ENCODE measurements at places on chromosomes 5 and 9.
A peak's percentile ranks its signal among the peaks of the same experiment; 100 is the strongest.

GRCh38 chr9:100730086-100730485, 152.2 kb downstream of the CAVIN4 start:
- no peak for DNase-seq

GRCh38 chr5:74766418-74766848, 484 bp downstream of the GFM2 start:
- DNase-seq, result no peak

DNA sequence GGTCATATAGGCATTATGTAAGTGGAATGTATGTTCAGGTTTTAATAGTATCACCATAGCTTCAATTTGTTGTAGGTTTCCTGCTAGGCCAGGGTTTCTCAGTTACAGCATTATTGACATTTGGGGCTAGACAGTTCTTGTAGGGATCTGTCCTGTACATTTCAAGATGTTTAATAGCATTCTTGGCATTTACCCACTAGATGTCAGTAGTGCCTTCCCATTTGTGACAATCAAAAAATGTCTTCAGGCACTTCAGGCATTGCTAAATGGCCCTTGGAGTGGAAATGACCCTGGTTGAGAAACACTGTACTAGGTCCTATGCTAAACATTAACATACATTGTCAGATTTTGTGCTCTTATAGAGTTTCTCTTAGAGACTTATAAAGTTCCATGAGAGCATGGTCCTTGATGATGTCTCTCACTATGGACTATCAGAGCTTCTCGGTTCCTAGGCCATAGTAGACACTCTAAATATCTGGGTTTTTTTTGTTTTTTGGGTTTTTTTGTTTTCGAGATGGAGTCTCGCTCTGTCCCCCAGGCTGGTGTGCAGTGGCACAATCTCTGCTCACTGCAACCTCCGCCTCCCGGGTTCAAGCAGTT, 1.4 kb downstream of the KIF20A start:
- no peak for DNase-seq

GRCh38 chr5:944992-945685, 52.5 kb downstream of the TRIP13 start:
- no peak for DNase-seq

- DNase-seq, result no peak
Measured at GRCh38 chr5:140966293-140967225, at the start of gene PCDHAC2. PCDHAC2 (plus strand) TSS chr5:140966476; CDS start chr5:140966767, 291 bp downstream.

- no peak for DNase-seq
Measured at GRCh38 chr5:122532035-122532434, 220.0 kb downstream of the SNCAIP start.

DNA sequence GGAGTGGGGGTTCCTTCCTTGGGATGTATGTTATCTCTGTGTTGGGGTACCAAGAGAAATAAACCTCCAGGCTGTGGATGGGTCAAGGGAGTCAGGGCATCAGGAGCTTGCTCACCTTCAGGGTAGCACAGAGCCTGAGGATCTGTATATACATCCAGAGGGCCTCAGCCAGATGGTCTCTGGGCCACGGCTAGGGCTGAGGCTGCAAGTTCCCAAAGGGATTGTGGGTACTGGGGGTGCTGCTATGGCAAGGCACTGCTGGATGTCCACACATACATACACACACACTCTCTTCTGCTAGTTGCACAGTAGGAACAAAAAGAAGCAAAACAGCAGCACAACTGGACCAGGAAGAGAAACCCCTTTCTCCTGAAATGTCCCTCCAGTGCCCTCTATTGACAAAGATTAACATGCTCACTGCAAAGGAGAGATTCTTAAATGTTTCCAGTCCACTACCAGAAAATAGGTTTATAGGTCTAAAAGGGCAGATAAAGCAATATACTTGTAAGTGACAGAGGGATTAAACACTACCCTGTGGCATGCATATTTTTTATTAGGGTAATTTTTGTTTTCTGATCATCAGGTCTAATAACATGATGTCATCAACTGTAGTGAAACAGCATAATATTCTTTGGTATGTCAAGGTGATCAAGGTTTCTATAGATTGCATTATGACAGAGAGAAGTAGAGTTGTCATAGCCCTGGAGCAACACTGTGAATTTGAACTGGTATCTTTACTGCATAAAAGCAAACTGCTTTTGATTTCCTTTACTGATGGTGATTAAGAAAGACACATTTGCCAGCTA, 56.3 kb upstream of the KCNN2 start:
- DNase-seq, result no peak

DNA sequence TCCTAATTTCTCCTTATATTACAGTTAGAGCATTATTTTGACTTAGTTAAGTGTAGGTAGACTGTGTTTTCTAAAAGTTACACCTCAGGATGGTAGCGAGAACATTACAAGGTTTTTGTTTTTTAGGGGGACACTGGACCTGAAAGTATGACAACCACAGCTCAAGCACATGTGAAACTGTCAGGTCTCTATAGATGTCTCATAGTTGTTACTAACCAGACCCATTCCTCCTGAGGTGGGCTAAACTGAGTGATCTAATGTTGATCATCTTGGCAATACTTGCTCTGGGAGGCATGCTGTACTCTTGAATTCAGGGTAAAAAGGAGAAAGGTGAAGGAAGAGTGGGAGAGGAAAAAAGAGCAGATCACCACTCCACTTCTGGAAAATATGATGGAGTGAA, 196.6 kb upstream of the RASEF start:
- no peak for DNase-seq

DNA sequence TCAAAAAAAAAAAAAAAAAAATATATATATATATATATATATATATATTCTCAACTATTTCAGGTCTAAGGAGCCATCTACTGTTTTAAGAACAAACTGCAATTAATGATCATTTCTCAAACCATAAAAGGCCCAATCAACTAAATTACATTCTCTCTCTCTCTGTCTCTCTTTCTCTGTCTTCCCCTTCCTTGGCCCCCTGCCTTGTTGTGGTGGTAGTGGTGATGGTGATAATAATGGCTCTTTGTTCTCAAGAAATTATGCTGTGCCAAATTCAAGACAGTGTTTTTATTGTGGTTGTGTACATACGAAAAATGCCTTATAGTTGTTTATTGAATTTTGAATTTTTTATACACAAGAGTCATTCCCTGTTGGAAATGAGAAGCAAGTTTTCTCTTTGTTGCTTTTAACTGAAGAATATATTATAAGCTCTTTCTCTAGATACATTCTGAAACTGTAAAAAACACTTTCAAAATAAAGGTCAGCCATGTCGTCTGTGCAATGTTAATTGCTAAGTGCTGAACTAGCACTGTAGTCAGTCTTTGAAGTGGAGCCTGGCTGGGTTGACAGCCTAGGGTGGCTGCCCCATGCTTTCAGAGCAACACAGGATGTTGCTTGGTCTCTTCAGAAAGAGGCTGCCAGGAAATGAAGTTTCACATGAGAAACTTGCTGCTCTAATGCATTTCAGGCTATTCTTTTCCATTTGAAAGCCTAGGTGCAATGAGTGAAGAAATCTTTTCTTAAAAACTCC, 96.0 kb downstream of the HINT1 start:
- DNase-seq, result no peak

DNA sequence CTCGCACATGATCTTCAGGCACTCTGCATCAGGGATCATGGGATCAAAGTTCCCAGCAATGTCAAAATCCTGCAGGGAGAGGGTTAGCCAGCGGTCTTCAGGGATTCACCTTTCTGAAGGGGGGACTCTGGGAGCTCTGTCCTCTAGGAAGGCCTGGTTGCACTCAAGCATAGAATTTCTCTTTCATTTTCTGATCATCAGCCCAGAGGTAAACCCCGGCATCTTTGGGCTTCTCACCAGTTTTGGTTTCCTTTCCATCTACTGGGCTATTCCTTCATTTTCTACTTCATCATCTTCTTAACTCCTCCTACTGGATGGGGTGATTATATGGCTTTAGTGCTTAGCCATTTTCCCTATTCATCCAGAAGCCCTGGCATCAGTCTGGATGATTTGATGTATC, 4.6 kb upstream of the DND1 start:
- DNase-seq, result no peak

DNA sequence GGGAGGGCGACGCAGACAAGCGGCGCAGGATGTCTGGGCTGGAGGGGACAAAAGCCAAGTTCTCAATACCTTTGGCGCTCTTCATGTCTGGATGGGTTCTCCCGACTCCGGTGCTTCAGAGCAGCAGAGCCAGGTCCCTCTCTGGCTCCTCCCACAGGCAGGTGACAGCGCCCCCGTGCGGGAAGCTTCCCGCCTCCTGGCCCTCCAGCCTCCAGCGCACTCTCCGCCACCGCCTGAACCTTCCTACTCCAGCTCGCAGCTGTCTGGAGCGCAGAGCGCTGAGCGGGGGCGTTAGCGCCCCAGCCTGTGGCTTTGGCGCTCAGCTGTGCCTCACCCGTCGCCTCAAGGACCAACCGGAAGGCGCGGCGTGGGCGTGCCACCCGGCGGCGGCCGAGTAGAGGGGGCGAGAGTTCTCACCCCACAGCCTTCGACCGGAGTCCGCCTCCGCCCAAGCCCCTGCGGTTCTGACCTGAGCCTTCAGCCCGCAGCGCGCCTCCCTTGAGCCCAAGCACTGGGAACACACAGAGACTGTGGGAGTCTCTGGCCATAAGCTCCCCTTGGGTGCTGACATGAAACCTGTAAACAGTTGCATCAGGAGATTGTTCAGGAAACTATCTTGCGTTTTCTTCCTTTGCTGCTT, at the start of gene SLCO4C1:
Gene SLCO4C1, minus strand, starts transcription at position 107 of the 640 bp plus-strand sequence. Its CDS starts 22 bp downstream, at position 85.
- DNase-seq, result peak; percentile 65

- no peak for DNase-seq
Measured at GRCh38 chr9:13033959-13034693, 245.4 kb downstream of the MPDZ start.

DNA sequence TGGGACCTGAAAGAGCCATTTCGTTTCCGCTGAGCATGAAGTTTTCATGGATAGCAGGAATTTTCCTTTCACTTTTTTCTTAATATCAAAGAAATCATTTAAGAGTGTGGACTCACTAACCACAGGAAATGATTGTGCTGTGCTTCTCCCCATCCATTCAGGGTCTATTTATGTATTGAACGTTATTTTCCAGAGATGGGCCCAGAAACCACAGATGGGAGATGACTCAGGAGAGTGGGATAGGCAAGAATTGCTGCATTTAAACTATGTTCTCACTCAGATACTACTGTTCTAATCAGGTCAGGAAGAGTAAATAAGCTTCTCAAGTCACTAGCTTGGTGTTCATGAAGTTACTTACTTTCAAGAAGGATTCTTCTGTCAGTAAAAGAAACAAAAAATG, 763.8 kb downstream of the DTWD2 start:
- no peak for DNase-seq

GRCh38 chr5:60594715-60595477, 105.1 kb downstream of the DEPDC1B start:
- DNase-seq, result no peak

GRCh38 chr9:9100070-9100469, 1300.5 kb upstream of the DMAC1 start:
- no peak for DNase-seq

GRCh38 chr5:143877196-143877595, 65.2 kb downstream of the HMHB1 start:
- no peak for DNase-seq

DNA sequence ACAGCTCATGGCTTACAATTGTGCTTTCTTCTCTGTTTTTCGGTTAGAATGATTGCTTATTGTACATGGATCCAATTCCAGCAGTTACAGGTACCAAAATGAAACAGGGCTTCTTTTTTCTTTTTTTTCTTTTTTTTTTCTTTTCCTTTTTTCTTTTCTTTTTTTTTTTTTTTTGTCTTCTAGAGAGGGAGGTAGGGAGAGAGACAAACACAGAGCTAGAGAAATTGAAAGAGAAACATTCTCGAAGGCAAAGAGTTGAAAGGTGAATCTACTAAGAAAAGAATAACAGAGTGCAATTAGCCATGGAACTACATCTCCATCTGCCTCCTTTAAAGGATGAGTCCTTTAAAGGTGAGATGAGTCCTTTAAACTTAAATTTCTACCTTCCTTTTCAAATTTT, 1.0 kb upstream of the EDIL3 start:
- DNase-seq, result no peak

DNA sequence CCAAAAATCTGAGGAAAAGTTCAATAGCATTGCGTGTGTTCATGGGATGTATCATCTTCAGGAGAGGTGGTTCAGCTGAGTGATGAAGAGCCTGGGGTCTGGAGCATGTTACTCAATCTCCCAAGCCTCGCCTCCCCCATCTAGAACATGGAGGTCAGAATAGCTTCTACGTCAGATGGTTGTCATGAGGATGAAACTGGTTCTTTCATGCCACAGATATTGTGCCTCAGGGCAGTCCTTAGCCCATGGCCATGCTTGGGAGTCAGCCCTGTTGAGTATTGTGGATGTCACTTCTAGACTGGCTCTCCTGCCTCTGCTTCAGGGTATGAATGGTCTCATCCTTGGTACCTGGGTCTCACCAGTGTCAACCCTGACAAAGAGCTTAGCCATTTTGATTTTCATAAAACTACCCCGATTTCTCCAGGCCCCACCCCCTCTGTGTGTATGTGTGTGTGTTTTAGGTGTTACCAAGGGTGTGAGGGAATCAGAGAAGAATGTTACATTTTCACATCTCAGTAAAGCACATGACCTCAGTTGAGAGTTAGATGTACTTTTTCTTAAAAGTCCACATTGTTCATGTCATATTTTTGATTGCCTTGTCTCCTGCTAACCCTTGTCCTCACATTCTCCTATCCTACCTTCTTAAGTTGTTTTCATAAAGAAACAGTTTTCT, 97.8 kb upstream of the CD180 start:
- DNase-seq, result no peak

DNA sequence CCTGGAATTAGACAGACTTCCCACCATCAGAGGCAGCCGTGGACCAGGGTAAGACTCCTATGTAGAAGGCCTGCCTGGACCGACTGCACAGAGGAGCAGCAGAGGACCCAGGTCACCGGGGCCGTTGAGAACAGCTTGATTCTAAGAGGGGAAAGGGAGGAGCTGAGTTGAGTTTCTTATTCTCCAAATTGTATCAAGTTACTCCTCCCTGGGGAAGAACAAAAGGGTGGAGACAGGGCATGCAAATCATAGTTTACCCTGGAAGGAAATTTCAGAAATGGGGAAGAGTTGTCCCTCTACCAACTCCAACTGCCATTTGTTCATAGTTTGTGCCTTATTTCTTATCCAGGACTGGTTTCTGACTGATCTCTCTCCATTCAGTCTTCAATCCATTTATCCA, 20.9 kb upstream of the SLC31A2 start:
- no peak for DNase-seq

- no peak for DNase-seq
Measured at GRCh38 chr9:94600258-94600657, 6.6 kb upstream of the FBP2 start.

DNA sequence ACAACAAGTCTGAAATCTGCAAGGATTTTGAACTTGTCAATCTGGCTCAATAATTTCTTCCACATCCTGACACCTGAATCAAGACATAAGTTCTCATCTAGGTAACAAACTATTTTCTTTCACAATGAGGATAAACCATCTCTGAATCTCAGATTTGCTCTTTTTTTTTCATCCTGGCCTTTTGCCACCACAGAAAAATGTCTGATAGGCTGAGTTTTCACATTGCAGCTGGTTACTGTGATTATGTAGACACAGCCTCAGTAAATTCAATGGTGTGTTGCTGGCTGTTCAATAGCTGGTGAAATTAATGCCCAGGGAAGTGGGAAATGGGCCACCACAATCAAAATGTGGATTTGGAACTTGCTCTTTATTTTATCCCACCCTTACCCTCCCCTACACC, 2.8 kb upstream of the ADRA1B start:
- no peak for DNase-seq

- no peak for DNase-seq
Measured at GRCh38 chr9:86645303-86645702, 291.1 kb upstream of the TUT7 start.

- no peak for DNase-seq
Measured at GRCh38 chr9:116432051-116432450, 255.1 kb upstream of the TRIM32 start.

- DNase-seq, result no peak
Measured at GRCh38 chr9:35690294-35690613, 529 bp upstream of the TPM2 start.
